ENCODE measurements at places on chromosomes 2 and 18.
A peak's percentile ranks its signal among the peaks of the same experiment; 100 is the strongest.

GRCh38 chr2:220117025-220117424, 489.6 kb downstream of the SLC4A3 start:
- DNase-seq = no peak

DNA sequence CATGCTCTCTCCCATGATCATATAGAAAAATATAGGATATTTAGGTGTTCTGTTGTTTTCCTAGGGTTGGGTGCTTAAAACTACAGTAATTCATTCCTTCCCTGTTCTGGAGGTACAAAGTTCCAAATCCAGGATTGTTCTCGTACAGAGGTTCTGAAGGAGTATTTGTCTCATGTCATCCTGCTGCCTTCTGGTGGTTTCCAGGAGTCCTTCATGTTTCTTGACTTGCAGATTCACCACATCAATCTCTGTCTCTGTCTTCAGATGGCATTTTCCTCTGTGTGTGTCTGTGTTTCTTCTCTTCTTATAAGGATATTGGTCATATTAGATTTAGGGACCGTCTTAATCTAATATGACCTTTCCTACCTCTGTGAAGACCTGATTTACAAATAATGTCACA, 397.9 kb downstream of the NYAP2 start:
- DNase-seq = no peak

GRCh38 chr2:23524261-23524706, 139.3 kb downstream of the KLHL29 start:
- DNase-seq = peak; percentile 83

DNA sequence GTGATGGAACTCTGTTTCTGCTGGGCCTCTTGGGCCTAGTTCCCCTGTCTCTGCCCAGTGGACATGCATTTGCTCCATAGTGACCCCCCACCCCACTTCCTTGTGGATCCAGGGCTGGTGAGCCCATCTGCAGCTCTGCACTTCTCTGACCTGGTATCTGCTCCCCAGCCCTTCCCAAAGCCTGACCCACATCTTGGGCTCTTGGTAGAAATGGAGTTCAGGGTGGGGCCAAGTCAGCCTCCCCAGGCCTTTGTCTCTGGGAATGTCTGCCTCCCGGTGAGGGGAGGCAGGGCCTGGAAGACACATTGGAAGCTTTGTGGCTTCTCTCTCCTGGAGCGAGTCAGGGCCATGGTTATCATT, 6.3 kb upstream of the TRAF3IP1 start:
- DNase-seq = no peak

GRCh38 chr2:53620981-53621380, 146.6 kb upstream of the CHAC2 start:
- DNase-seq = no peak

DNA sequence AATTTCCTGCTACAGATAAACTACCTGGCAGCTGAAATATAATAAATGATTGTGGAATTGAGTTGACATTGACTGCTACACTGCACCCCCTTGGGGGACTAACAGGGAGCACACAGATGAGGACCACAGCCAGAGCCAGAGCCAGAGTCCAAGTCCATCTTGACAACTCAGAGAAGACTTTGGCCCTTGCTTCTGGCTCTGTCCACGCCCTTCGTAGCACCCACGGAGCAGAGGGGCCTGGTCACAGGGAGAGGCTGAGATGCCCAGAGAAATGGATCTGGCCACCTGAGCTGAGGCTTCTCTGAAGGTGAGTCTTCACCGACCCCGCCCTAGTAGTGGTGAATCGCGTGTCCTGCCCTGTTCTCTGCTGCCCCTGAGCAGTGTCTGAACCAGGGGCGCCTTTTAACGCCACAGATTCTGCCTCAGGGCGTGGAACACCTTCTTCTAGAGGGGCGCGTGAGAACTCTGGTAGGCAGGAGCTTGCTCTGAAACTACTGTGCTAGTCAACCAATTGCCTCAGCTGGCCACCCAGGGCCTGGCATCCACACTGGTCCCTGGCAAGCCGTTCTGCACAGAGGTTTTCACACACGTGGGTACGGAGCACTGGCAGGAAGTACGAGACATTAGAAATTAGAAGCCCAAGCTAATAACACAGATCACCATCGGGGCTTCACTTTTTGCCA, 35.7 kb upstream of the MAT2A start:
- DNase-seq = no peak

GRCh38 chr2:47309952-47310800, 92.8 kb upstream of the MSH2 start:
- DNase-seq = no peak

- DNase-seq = no peak
Measured at GRCh38 chr2:208077276-208077675, 47.0 kb downstream of the CRYGD start.

- no peak for DNase-seq
Measured at GRCh38 chr18:61127714-61128467, 205.3 kb upstream of the CDH20 start.

DNA sequence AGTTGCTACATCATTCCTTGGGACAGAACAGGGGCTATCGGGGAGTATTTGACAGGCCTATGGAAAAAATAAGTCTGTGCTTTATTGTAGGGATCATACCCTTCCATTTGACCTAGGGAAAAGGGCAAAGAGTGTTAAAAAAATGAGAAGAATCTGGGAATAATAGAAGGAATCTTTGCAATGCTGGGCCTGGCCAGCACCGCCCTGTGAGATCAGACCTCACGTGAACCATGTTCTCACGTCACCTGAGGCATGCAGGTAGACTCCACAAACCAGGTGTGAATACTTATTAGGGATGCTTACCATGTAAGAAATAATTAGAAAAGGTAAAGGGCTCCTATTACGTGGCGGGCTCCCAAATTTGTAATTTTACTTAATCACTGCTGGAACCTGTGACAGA, 177.5 kb upstream of the GATA6 start:
- DNase-seq = no peak

- DNase-seq = no peak
Measured at GRCh38 chr2:49005261-49005660, 149.1 kb downstream of the FSHR start.

DNA sequence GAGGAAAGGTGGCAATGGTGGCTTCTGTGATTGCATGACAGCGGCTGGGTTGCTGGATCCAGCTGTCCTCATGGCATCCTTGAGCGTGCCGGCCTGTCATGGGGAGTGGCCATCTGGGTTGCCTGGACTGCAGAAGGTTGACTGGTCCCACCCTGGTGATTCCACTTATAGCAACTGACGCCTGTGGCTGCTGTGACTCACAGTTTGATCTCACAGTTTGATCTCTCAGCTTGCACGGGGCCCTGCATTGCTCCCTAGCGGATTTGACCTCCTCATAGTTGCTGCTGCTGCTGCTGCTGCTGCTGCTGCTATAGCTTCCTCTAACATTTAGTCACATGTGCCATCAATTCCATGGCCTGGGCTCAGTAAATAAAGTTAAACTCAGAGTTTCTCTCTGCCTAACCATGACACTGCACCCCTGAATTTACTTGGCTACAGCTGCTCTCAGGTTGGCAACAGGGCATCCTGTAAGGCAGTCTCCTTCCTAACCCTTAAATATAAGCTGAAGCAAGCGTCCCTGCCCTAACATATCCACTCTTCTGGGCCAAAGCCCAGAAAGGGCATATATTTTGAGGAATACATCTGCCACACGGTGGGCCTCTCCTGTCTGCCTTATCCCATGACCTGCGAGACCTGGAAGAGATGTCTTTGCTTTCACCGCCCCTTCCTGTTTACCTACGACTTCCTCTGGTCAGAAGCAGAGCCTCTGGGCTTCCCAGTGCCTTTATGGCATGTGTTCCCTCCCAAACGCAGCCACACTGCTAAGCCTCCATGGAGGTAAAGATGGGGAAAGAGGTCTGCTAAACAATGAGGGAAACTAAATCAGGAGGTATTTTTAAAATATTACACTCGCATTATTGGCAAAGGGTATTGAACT, 37.8 kb upstream of the CCDC150 start:
- peak; percentile 93 for DNase-seq

GRCh38 chr2:61536180-61536571, 2.0 kb downstream of the XPO1 start:
- DNase-seq = no peak

DNA sequence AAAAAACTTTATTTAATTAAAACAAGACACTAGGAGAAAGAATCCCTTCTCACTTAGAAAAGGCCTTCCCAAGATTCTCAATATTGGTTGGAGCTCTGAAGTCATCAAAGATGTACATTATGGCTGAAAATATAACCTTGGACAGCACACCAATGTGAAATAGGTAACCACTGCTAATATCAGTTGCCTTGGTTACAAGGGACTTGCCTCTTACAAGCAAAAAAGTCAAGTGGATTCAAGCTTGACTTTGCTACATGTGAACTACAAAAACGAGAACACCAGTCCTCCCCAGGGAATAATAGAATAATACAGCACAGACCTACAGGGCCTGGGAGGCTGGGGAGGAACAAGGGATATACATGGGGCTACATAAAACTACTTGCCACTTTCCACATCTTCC, 46.1 kb downstream of the NABP1 start:
- DNase-seq = no peak

- no peak for DNase-seq
Measured at GRCh38 chr2:106969777-106970176, 83.8 kb upstream of the ST6GAL2 start.

DNA sequence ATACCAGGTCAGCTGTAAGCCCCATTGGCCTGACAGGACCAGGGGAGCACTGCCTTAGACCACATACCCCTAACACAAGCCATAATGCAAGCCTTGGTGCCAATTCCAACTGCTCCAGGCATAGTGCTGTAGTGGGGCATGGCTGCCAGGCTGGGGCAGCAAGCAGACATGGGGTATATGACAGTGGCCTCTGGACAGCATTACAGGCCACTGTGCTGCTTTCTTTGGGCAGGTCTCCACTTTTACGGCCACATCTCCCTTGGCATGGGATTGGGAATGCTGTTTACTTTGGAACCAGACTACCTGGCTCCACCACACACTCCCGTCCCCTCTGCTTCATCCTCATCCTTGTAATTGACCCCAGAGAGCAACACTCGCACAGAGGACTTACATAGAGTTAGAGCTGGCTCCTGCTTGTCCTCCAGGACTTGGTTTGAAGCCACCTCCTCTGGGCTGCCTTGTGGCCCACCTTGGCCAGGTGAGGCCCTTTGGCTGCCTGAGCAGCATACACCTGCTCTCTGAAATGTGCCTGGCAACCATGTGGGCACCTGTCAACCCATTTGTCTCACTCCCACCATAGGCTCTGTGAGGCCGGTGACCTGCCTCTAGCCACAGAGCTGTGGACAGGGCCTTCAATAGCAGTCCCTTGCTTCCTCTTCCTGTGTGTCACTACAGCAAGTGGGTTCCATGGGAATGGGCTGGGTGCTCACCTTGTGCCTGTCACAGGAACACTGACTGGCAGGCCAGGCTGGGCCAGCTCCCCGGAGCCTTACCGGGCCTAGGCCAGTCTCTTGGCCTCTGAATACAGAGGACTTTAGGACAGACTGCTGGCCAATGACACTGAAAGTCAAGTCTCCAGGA, 262.6 kb upstream of the HS6ST1 start:
- no peak for DNase-seq

DNA sequence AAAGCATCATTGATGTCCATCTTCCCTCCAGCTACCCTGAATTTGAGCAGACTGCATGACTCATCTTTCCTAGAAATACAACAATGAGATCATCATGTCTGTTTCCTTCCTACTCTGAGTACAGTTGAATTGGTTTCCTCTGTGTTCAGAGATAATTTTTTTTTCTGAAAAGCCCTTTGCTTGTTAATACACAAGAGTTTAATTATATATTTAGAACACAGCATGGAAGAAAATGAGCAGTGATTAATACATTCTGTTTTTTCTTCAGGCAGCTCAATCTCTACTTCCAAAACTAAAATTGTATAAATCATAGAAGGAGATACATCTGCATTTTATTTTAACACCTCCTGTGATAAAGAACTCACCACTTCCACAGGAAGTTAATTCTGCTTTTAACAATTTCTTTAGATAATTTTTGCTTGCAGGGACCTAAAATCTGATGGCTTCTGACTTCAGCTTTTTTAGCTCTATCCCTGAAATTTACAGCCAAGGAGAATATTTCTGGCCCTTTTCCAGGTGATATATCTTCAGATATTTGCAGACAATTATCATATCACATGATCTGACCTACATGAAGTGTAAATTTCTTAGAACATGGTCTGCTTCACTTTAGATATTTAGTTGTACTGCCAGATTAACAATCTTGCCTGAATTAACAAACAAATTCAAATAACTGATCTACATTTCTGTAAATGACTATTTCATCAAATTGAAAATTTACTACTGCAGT, 249.0 kb downstream of the TRIB2 start:
- DNase-seq = peak; percentile 49

GRCh38 chr2:18993756-18994338, 364.6 kb downstream of the OSR1 start:
- DNase-seq = no peak

DNA sequence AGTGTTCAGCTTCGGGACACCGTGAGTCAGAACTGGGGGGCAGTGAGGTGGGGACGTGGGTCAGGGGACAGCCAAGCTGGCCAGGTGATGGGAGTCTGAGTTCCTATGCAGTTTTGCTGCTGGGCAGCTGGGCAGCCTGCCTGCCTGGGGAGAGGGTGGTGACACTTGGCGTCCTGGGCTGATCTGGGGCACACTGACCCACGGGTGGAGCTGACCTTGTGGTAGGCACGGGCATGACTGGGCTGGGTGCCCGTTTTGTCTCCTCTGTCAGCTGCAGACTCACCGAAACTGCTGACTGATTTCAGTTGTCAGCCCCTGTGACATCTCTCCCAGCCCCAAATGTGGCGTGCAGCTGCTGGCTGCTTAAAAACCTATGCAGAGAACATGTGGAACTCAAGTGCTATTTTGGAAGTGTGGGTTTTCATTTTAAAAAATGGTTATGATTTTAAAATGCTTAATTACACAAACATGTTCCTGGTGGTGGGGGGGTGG, 32.6 kb upstream of the E2F6 start:
- DNase-seq = no peak

DNA sequence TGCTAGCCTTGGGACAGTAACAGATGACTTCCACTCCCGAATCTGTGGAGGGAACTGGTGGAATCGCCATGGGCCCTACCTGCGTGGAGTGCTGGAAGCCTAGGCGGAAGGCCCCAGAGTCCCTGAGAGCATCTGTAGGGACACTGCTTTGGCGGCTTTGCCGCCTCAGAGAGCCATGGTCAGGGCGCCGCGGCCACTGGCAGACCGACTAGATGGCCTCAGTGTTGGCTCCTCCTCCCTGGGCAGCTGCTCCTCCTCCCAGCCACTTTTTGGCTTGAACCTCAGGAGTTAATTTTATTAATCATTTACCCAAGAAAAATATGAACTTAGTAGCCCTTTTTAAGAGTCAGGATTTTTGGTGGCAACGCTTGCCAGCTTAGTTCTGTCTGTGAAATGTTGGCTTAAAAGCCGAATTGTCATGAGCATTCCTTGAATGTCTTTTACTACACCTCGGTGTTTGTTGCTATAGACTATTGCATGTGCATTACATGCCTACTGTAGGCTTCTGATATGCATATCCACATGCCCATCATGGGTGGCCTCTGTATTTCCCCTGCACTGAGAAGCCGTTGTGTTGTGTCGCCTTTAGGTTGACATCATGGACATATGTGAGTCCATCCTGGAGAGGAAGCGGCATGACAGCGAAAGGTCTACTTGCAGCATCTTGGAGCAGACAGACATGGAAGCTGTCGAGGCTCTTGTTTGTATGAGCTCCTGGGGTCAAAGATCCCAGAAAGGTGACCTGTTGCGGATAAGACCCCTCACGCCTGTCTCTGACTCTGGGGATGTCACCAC, 2.4 kb downstream of the KLF11 start:
- no peak for DNase-seq
